ENCODE measurements at places on chromosomes 3 and 15.

- DNase-seq: no peak
Measured at GRCh38 chr15:69548395-69549180, 96.0 kb downstream of the RPLP1 start.

GRCh38 chr15:88538972-88539371 is 7.5 kb downstream of the DET1 start:
- DNase-seq: no peak

DNA sequence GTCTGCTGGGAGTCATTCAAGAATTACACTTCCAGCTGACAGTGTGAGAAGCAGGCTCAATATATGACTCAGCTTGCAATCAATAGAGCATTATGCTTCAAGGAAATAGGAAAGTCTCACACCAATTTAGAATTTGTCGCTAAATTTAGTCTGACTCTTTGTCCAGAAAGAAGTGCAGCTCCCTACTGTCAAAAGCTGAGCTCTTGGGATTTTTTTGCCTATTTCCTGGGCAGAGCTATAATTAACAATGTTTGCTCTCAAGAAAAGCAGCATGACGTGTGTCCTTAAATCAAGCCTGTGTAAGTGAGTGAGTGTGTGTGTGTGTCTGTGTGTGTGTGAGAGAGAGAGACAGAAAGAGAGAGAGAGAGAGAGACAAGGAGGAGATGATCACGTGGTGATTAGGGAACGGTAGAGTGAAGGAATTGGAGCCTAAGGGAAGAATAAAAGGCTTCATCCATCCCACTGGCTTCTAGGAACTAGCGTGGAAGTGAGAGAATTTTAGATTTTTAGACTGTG is 16.4 kb upstream of the SLC35G2 start:
- DNase-seq: no peak

GRCh38 chr3:83823095-83823494 is 1135.7 kb upstream of the CADM2 start:
- DNase-seq: no peak

DNA sequence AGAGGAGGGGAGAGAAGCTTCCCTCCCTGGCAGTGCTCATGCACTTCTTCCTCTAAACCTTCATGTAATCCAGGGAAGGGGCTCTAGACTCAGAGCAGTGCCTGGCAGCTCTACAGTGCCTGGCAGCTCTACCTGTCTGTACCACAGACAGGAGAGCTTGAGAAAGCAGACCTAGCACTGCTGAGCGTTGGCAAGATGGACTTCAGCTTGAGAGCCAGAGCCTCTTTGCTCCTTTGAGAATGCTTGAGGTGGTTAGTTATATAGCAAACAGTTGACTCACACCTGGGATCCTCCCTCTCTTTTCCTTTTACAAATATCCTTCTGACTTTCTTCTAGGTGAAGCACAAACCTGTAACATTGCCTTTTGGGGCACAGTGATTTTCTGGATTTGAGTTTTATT is 20.9 kb downstream of the FBXO22 start:
- DNase-seq: no peak

GRCh38 chr15:41291065-41291631 is 41.2 kb downstream of the OIP5 start:
- no peak for DNase-seq

DNA sequence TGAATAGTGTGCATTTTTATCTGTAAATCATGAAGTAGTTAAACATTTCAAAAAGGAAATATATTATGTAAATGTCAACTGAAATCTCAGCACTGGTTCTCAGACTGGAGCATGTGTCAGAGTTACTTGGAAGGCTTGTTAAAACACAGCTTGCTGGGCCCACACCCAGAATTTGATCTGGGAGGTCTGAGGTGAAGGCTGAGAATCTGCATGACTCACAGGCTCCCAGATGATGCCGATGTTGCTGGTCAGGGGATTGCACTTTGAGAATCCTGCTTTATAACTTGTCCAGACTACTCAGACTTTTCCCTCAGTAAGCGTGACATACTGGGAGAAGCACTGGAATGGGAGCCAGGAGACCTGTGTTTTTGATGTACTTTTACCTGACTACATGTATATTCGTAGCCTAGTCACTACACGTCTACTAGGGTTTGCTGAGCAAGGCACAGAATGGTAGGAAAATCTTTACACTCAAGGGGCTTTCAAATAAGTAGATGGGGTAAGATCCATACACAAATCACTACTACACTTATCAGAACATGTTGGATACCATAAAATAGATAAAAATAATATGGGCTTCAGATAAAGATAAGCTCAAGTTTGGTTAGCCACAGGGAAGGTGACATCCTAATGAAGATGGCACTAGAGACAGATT is 77.1 kb upstream of the MEX3B start:
- DNase-seq: no peak

GRCh38 chr3:95468331-95468730 is 1346.1 kb upstream of the EPHA6 start:
- no peak for DNase-seq

- DNase-seq: no peak
Measured at GRCh38 chr3:102802819-102803420, 368.1 kb downstream of the ZPLD1 start.

Data from activated CD4-positive, alpha-beta T cell treated with anti-CD3 and anti-CD28 coated beads, Interleukin-2, amount 50 U/mL, for 4 hours (primary cell).